ENCODE measurements at places on chromosomes 2 and 18. TPM values are rescaled to one million over a fixed set of nuclear protein-coding genes. Genes with fewer than 3 reads are reported as not detected.

The HDLBP gene
- total RNA-seq, result 272 TPM

DNA sequence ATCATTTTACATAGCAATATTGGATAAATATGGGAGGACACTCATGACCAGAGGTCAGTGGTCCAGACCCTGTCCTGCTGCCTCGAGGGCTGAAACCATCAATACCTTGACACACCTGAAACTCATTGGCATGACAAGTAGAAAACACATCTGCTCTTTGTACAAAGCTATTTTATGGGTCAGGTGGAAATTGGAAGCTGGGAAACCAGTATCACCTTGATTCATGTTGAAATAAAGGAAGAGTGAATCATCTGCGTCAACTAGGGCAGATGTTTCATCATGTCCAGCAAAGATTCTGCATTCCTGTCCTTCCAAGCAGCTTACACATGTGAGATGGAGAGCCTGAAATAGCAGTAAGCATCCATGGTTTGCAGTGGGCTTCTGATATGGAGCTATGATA is 80.0 kb upstream of the ERBB4 start:
- no peak for DNase-seq
- H3K27ac ChIP-seq, result no peak overlapping the region
- no peak overlapping the region for H3K4me3 ChIP-seq
- H3K4me1 ChIP-seq, result no peaks in the 10 kb centered on the region
- H3K27me3 ChIP-seq, result no peaks in the 10 kb centered on the region
- no peaks in the 10 kb centered on the region for H3K36me3 ChIP-seq

The SERPINB11 gene
- total RNA-seq, result not detected

GRCh38 chr2:234357666-234358065 is 139.2 kb downstream of the ARL4C start:
- H3K4me1 ChIP-seq, result peaks cover 25% of the 10 kb centered on the region
- peaks cover 8% of the 10 kb centered on the region for H3K36me3 ChIP-seq
- no peaks in the 10 kb centered on the region for H3K27me3 ChIP-seq

DNA sequence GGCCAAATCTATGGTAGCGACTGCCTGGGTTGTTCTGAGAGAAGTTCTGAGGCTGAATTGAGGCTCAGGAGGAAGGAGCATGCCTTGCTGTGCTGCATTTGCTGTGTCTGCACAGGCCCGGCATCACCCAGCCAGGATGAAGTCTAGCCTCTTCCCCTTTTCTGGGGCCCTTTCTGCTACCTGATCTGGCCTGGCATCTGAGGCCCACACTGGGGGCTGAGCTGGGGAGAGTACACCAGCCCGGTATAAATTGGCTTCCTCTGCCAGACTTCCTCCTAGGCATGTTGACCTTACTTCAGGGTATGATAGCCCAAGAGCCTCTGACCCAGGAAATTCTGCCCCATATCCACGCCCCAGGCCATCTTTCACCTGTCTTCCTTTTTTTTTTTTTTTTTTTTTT is 30.0 kb downstream of the MRPL35 start:
- no peak for DNase-seq
- H3K36me3 ChIP-seq, result no peaks in the 10 kb centered on the region
- H3K4me1 ChIP-seq, result peaks cover 15% of the 10 kb centered on the region
- H3K27ac ChIP-seq, result no peak overlapping the region

GRCh38 chr2:119699016-119699606 is 20.1 kb downstream of the TMEM177 start:
- no peak overlapping the region for H3K27ac ChIP-seq
- no peak for DNase-seq
- no peak overlapping the region for H3K4me3 ChIP-seq
- H3K4me1 ChIP-seq, result peaks cover 51% of the 10 kb centered on the region

- DNase-seq, result no peak
- H3K36me3 ChIP-seq, result no peaks in the 10 kb centered on the region
- H3K4me3 ChIP-seq, result no peak overlapping the region
- no peaks in the 10 kb centered on the region for H3K4me1 ChIP-seq
These were observed 13.4 kb downstream of the BCL11A start for GRCh38 chr2:60540074-60540473.

The CTAGE1 gene
- total RNA-seq, result not detected

DNA sequence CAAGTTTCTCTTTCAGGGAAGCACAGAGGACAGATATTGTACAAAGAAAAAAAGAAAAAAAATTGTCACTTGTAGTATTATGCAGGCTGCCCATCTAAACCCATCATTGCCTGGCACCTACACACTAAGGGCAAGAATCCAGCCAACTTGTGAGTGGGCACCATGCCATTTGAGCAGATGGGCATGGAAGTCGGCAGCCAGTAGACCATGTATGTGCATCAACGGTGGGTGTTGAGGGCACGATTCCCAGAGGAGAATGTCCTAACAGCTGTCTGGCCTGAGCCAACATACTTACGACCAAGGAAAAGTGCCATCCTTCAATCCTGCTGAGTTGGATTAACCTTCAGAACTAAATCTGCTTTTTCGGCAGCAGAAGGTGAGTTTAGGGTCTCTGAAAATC is 63.9 kb downstream of the ARHGAP15 start:
- H3K4me3 ChIP-seq, result no peak overlapping the region
- DNase-seq, result no peak
- peaks cover 13% of the 10 kb centered on the region for H3K36me3 ChIP-seq

DNA sequence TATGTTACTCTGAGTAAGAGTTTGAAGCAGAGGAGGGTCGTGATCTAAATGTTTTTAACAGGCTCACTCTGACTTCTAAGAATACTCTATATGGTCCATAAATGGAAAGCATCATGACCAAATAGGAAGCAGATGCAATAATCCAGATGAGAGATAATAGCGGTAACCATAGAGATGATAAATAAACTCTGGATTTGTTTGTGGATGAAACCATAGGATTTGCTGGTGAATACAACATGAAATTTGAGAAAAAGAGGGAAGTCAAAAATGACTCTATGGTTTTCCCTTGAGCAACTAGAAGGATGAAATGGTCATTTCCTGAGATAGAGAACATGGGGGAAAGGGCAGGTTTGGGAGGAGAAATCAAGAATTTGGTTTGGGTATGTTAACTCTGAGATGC is 3.9 kb downstream of the HEATR5B start:
- H3K27me3 ChIP-seq, result no peaks in the 10 kb centered on the region
- H3K27ac ChIP-seq, result peak overlapping the region; percentile 86
- peaks cover 32% of the 10 kb centered on the region for H3K4me1 ChIP-seq
- peak overlapping the region; percentile 48 for H3K4me3 ChIP-seq

- peaks cover 21% of the 10 kb centered on the region for H3K36me3 ChIP-seq
- no peak for DNase-seq
- H3K27ac ChIP-seq, result no peak overlapping the region
- H3K27me3 ChIP-seq, result no peaks in the 10 kb centered on the region
These were observed 232.2 kb downstream of the HDAC4 start for GRCh38 chr2:239168575-239168974.

DNA sequence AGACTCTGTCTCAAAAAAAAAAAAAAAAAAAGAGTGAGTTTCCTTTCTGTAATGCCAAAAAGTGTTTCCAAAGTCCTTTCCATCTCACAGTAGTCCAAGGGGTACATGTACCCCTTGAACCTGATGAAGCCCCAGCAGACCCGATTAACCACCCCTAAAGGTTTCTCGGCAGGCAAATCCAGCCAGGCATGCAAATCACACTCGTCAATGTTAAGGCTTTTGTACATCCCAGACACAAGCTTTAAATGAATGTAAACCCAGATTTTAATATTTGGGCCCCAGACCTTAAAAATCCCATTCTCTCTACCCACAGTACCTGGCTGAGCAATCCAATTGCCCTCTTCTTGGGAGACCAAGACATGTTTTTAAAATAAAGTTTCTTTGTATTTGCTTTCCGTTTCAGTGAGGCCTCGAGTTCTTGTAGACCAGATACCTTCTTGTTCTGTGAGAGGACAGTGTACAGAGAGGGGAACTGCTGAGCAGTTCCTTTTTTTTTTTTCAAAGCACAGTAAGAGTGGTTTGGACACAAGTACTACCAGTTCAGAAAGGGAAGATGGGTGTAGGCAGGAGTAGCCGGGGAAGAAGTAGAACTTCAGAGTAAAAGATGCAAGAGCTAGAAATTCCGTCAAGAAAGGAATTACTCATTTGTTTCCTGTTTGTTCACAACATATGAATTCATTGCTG is at the start of gene NLRC4:
Gene NLRC4 (minus strand): TSS at position 465 of the 684 bp plus-strand sequence. CDS start 8,111 bp downstream, outside the sequence.
- peak within 1 kb of the TSS; percentile 99 for H3K27ac ChIP-seq
- no peaks in the 10 kb centered on the region for H3K27me3 ChIP-seq
- DNase-seq, result peak; percentile 13
- H3K4me3 ChIP-seq, result peak within 1 kb of the TSS; percentile 70
- H3K36me3 ChIP-seq, result no peaks in the 10 kb centered on the region
- H3K4me1 ChIP-seq, result peaks cover 9% of the 10 kb centered on the region

DNA sequence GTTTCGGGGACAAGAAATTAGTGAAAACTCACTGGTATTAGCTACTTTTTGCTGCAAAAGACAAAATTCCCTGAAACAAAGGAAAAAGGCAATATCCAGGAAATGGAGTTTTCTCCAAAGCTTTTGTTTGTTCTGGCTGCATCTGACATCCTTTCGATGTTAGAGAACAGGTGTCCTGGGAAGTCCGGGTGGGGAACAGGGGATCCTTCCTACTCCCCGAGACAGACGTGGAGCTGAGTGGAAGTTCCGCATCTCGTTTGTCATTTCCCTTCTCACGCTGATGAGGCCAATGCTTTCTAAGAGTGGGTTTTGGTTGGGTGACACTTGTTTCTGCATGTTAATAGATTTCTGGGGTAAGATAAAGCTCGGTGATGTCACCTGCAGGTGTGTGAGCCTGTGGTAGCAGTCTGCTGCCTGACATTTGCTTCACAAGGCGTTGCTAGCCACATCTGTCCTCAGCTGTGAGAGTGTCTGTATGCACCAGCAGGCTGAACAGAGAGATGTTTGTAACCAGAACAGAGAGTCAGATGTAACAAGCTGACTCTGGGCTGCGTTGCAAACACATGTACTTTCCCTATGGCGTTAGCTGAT is 125.9 kb downstream of the ACOXL start:
- DNase-seq, result peak; percentile 67
- H3K36me3 ChIP-seq, result peaks cover 2% of the 10 kb centered on the region
- peaks cover 63% of the 10 kb centered on the region for H3K27me3 ChIP-seq

DNA sequence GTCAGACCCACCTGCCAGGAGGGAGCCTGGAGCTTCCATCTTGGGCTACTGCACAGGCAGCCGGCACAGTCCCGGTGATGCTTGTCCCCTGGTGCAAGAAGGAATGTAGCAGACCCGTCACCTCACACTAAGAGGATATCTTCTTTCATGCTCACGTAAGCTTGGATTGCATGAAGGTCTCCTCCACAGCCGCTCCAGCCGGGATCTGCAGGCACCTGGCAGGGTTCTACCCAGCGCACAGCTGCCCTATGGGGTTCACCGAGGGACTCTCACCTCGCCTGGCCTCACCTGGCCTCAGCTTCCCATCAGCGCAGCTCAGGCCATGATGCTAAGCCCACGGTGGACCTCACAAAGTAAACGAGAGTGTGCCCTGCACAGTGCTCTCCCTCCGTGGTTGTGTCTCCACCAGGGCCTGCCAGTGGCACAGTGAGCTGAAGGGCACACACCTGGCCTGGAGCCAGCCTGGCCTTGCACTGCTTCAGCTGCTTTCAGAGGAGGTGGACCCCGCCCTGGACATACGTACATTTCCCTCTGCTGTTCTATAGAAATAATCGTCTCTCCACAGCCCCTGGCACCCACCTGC is 239.1 kb downstream of the SEPTIN10 start:
- no peak for DNase-seq
- H3K36me3 ChIP-seq, result no peaks in the 10 kb centered on the region
- H3K27ac ChIP-seq, result no peak overlapping the region
- H3K4me3 ChIP-seq, result no peak overlapping the region

The SLC9A4 gene
- total RNA-seq, result 0.14 TPM

DNA sequence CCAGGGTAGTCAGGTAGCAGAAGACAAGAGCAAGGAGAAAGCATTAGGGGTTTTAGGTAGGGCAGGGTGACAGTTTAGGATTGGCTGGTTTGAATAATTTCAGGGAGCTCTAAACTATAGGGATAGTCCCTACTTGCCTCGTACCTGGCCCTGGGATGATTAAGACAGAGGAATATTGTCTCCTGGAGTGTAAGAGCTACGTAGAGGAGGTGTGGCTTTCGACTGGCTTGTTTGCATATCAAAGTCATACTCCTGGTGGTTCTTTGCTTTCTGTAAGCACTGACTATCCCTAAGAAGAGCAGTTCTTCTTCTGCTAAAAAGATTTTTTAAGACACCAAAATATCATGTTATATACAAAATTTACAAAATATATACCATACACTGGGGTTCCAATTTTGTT is 1867.4 kb downstream of the SUCLG1 start:
- H3K4me1 ChIP-seq, result no peaks in the 10 kb centered on the region
- H3K4me3 ChIP-seq, result no peak overlapping the region
- no peaks in the 10 kb centered on the region for H3K36me3 ChIP-seq
- no peak overlapping the region for H3K27ac ChIP-seq
- no peak for DNase-seq

DNA sequence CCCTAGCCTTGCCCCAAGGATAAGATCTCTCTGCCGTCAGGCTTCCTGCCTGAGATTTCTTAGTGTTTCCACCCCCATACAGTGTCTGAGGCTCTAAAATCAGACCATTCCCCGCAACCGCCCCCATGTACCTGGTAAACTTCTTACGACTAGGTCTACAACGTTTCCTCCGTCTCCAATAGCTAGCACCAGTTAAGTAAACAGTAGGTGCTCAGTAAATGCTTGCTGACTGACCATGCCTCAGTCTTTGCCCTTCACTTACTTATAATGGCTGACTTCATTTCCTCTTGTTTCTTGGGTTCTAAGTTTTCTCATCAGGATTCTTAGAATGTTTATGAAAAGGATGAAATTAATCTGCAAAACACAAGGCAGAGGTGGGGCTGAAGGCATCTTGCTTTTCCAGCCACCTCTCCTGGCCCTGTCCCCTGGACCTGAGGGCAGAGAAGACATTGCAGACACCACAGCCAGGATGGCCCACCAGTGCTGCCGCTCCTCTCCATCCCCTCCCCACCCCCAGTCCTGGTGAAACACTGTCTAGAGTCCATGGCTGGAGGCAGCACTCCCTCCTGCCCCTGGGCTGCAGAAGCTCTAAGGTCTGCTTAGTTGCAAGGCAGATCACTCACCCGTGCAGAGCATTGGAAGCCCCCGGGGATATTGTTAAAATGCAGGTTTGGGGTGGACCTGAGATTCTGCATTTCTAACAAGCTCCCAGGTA is 16.9 kb downstream of the TMEM37 start:
- H3K4me1 ChIP-seq, result peaks cover 5% of the 10 kb centered on the region
- H3K36me3 ChIP-seq, result no peaks in the 10 kb centered on the region
- H3K27me3 ChIP-seq, result peaks cover 26% of the 10 kb centered on the region
- no peak overlapping the region for H3K27ac ChIP-seq

DNA sequence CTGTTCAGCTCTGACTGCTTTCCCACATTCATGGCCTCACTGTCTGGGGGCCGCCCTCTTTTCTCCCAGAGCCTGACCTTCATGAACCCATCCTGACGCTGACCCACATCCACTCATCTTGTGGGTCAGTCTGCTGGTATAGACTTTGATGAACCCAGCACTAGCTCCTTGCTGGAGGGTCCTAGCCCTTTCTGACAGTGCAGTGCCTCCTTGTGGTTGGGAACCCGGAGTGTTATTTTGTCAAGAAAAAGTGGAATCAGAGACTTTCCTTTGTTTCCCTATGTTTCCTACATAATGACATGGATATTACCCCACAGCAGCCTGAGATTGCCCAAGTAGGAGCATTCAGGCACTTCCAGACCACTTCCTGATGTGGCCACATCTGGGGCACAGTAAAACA is 19.3 kb upstream of the OSR1 start:
- no peak overlapping the region for H3K27ac ChIP-seq
- no peaks in the 10 kb centered on the region for H3K4me1 ChIP-seq
- H3K4me3 ChIP-seq, result no peak overlapping the region
- DNase-seq, result no peak

GRCh38 chr2:20186078-20186854 is 38.7 kb downstream of the SDC1 start:
- no peak overlapping the region for H3K27ac ChIP-seq
- DNase-seq, result no peak
- H3K27me3 ChIP-seq, result no peaks in the 10 kb centered on the region
- H3K36me3 ChIP-seq, result no peaks in the 10 kb centered on the region

The KATNAL2 gene
- 1.7 TPM for total RNA-seq

Data from activated T-cell treated with anti-CD3 and anti-CD28 coated beads, Interleukin-2, amount 50 U/mL, for 72 hours (primary cell).